ENCODE measurements at places on chromosomes 1 and 21.

GRCh38 chr1:162383516-162383915 is 2.0 kb downstream of the C1orf226 start:
- peak; percentile 40 for DNase-seq

- DNase-seq: no peak
Measured at GRCh38 chr21:34215911-34216717, 142.7 kb downstream of the MRPS6 start.

DNA sequence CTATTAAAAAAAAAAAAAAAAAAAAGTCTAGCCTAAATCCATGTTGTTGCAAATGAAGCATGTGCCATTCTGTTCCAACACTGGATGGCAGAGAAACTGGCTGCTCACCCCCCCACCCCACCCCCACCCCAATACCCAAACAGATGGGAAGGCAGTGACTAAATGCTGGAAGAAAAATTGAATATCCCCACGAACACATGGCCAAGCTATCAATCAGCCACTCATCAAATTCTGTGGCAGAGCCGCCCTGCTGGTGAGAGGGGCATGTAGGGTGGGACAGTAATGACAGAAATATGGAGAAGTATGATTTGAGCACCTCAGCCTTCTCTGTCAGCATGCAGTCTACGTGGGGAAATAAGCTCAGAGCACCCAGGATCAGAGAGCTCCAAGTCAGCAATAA is 34.1 kb downstream of the OPTC start:
- DNase-seq: no peak

- no peak for DNase-seq
Measured at GRCh38 chr1:222123111-222123510, 381.2 kb upstream of the DUSP10 start.

GRCh38 chr1:180195916-180196315 is 34.1 kb upstream of the LHX4 start:
- DNase-seq: no peak

DNA sequence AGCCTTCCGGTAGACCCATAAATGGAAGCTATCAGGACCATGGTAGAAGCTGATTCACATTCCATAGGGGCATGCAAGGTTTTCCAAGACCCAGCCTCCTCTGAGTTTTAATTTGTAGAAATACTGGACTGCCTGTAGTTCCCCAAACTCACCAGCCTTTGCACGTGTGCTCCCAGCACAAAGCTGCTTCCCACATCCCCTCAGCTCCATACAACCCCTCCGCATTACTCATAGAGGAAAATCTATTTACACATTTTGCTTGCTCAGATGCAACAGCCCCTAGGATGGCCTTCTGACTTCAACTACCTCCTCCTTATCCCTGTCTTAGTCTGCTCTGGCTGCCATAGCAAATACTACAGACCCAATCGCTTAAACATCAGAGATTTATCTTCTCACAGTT is 336.2 kb downstream of the SETD4 start:
- DNase-seq: no peak

DNA sequence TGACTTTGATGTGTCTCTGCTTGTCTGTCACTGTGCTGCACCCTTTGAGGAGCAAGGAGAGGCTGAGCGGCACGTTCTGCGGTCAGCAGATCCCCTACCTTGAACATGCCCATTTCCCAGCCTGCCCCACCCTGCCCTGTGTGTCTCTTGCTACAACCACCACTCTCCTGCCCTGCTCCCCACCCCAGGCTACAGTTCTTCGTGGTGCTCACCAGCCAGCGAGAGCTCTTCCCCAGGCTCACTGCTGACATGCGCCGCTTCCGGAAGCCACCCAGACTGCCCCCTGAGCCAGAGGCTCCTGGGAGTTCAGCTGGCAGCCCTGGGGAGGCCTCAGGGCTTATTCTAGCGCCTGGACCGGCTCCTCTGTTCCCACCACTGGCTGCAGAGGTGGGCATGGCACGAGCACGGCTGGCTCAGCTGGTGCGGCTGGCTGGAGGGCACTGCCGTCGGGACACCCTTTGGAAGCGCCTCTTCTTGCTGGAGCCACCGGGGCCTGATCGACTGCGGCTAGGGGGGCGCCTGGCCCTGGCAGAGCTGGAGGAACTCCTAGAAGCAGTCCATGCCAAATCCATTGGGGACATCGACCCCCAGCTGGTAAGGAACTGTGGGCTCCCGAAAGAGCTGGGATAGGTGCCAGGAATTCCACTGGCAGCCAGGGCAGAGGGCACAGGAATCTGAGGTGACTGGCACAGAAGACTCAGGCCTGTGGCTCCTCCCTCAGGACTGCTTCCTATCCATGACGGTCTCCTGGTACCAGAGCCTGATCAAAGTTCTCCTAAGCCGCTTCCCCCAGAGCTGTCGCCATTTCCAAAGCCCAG is 5.6 kb downstream of the HYI start:
- no peak for DNase-seq

DNA sequence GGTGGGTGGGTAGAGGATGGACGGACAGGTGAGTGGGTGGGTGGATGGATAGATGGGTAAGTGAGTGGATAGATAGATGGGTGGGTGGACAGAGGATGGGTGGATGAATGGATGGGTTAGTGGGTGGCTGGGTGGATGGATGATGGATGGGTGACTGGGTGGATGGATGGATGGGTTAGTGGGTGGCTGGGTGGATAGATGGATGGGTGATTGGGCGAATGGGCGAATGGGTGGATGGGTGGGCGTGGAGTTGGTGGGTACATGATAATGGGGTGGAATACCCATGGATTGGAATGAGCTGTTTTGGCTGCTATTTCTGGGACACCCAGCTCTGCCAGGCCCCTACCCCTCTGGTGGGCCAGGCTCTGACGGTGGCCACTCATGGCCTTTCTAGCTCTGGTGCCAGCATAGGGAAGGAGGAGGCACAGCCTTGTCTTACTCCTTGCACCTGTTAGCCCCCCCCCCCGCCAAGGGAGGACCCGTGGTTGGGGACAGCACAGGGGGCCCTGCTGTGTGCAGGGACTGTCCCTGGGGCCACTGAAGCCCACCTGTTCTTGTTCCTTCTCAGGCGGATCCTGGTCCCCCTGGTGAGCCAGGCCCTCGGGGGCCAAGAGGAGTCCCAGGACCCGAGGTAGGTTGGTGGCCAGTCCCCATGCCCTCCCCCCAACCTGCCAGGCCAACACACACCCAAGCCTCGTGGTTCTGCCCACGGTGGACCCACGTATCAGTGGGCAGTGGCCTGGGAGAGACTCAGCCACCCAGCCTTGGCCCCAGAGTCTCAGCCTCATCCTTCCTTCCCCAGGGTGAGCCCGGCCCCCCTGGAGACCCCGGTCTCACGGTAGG is 26.4 kb downstream of the COL6A2 start:
- peak; percentile 57 for DNase-seq

- no peak for DNase-seq
Measured at GRCh38 chr1:225736437-225737098, 41.1 kb upstream of the SRP9 start.

DNA sequence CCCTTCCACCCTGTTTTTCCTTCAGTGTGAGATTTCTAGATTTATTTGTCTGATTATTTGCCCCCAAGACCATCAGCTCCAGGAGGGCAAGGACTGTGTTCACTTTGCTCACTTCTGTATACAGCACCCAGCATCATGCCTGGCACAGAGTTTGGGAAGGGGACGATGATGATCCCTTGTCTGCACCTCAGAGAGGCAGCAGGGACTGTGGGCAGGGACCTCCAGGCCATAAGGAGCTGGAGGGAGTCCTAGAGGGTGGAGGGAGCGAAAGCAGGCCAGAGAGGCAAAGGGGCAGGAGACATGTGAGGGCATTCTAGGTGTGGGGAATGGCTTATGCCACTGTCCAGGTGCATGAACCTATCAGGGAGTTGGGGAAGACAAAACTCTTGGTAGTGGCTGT is 32.8 kb downstream of the H3-3A start:
- no peak for DNase-seq

GRCh38 chr1:179820226-179820970 is 57.2 kb downstream of the TOR1AIP2 start:
- no peak for DNase-seq

GRCh38 chr1:225746361-225747179 is 31.1 kb upstream of the SRP9 start:
- no peak for DNase-seq

- DNase-seq: no peak
Measured at GRCh38 chr1:162690672-162691434, 58.6 kb downstream of the DDR2 start.

DNA sequence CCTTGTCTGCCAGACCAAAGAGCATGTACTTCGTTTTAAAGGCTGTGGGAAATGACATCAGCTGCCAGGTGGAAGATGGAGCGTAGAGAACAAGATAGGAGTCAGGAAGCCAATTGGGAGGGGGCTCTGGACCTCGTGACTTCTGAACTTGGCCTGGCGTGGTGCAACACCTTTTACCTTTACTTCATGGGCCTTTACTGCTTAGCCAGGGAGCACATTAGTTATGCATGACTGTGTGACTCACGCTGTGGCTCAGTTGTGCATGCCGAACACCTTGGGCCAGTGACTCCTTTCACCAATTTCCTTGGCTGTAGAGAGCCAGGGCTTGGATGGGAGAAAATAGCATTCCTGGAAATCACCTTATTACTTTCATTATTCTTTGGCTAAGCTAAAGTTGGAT is 7.2 kb downstream of the XCL1 start:
- no peak for DNase-seq

DNA sequence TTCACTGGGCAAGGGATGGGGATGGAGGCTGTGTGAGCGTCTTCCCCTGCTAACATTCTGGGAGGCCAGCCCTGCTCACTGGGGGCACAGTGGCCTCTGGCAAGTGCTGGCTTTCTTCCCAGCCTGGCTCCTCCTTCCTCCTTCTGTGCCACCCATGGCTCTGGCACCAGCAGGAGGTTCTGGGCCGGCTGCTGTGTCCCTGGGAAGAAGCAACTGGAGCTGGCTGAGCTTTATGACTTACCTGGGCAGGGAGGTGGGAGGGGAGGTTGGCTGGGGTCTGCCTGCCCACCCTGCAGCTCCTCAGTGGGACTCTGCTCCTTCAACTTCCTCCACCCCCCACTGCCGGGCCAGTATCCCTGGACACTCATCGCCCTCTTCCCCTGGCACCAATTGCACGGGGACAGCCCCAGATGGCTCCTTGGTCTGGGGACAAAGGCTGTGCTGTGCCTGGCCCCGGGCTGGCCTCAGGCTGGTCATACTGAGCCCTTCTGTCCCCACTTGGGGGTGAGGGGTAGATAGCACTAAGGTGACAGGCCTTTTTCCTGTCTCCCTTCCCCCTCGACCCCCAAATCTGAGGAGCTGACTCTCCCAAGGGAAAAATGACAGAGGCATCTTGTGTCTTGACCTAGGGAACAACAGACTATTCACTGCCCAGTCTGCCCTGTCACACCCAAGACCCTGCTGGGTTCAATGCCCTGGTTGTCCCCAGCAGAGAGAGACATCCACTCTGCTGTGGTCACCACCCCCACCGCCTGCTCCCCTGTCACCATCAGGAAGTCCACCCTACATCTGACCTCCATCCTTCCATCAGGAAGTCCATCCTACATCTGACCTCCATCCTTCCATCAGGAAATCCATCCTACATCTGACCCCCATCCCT is 14.4 kb downstream of the CDK18 start:
- no peak for DNase-seq

- DNase-seq: no peak
Measured at GRCh38 chr1:40783001-40783905, at the start of gene KCNQ4. Gene KCNQ4, plus strand, starts transcription at chr1:40783787. Its CDS starts 307 bp downstream, at chr1:40784094.

GRCh38 chr1:2316451-2316961 is 74.8 kb downstream of the MORN1 start:
- no peak for DNase-seq

GRCh38 chr1:17141441-17142197 is 22.4 kb upstream of the PADI2 start:
- no peak for DNase-seq

GRCh38 chr1:149934356-149934755 is 2.3 kb downstream of the MTMR11 start:
- no peak for DNase-seq

DNA sequence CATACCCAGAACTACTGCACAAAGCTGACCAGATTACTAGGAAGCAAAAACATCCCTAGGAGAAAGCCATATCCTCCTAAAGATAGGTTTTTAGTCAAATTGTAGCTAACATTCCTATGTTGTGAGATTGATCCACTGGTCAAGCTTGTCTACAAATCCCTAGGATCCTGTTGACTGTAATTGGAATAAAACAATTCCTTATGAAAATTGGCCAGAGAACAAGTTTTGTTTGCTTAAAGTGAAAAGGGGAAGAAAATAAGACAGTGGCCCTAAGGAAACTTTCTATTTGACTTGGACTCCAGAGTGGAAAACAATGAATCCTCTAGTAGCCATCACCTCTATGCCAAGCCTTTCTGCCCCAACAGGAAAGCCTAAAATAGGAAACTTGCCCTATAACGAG is 645.2 kb upstream of the USP24 start:
- DNase-seq: no peak

DNA sequence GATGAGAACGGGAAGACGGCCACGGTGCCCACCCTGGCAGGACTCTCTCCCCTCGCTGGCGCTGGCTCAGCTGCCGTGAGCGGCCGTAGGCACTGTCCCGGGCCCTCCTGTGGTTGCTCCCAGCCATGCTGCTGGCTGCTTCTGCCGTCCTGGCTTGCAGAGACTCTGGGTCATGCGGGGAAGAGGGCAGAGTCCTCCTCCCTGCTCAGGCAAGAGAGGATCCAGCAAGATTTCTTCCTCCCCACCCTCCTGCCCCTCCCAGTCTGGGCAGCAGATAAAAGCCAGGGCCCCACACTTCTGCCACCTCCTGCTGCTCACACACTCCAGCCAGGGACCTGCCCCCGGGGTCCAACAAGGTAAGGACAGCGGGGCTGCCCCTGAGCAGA is 60.1 kb downstream of the AGPAT3 start:
- no peak for DNase-seq

- DNase-seq: no peak
Measured at GRCh38 chr1:6234502-6235295, 1.1 kb downstream of the ICMT start.

- no peak for DNase-seq
Measured at GRCh38 chr1:18948913-18949685, 7.4 kb downstream of the IFFO2 start.

GRCh38 chr1:107536266-107536665 is 395.4 kb downstream of the NTNG1 start:
- DNase-seq: no peak

DNA sequence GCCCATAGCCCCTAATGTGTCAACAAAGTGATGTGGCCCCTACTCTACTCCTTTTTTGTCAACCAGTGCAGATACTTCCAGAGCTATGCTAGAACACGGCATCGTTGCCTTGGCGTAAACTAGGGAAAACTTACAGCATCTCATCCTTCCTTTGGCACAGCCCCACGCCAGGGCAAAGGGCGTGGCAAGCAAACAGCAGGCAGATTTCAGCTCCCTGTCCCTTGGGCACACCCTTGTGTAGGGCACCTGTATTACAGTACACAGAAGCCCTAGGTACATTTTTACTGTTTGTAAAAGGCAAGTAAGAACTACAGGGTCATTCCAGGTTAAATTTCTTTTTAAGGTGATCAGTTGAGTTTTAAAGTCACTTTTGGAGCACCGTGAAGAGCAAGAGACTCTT is 29.3 kb downstream of the PRDX6 start:
- no peak for DNase-seq

All from type B pancreatic cell (in vitro differentiated cells).